Muscle of leg (tissue), 16 donors: ENCODE measurements at places on chromosomes 3 and 15.
A peak's percentile ranks its signal among the peaks of the same experiment; 100 is the strongest.

DNA sequence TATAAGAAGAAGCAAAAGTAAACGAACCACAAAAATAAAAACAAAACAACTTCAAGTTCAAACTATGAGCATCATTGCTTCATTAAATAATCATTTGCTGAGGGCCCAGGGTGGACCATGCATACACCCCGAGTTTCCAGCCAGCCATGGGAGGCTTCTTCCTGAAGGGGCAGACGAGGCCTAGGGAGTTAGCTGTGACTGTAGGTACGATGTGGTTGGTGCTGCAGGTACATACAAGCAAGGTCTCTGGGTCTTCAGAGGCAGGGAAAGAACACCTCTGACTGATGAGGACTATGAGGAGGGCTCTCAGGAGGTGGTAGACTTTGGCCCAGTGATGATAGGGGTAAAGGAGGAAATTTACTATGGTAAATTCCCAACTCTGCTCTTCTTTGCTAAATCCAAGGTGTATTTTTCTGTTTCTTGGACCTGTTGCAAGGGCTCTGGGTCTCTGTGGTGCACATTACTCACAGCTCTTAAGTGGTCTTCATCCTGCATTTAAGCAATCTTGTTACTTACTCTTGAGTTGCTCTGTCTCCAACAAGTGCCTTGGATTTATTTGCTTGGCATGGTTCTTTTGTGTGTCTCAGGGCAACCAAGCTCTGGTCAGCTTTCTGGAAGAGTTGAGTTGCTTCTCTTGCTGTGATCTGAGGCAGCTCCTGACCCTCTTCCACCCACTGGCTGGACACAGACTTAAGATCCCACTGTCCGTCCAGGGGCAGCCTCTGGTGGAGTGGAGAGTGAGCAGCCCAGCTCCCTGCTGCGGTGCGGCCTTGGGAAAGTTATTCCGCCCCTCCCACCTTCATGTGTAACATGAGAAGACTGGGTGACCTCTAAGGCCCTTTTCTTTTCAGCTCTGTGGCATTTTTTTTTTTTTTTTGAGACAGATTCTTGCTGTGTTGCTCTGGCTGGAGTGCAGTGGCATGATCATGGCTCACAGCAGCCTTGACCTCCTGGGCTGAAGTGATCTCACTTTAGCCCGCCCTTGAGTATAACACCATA is 56.1 kb upstream of the KIF23 start:
- DNase-seq = no peak

DNA sequence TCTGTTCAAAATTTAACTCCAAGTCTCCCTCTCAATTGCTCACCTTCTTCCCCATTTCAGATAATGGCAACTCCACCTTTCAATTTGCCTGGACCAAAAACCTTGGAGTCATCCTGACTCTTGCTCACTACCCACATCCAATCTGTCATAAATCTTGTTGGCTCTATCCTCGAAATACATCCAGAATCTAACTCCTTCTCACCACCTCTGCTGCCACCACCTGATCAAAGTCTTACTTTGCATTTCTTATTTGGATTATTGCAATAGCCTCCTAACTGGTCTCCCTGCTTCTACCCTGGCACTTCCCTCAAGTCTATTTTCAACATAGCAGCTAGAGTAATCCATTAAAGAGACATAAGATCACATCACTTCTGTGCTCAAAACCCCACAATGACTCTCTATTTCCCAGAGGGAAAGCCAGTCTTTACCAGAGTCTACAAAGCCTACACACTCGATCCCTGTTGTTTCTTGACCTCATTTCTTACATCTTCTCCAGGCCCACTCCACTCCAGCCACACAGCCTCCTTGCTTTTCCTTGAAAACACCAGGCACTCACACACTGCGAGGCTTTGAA is 86.6 kb downstream of the GPR156 start:
- no peak for DNase-seq

DNA sequence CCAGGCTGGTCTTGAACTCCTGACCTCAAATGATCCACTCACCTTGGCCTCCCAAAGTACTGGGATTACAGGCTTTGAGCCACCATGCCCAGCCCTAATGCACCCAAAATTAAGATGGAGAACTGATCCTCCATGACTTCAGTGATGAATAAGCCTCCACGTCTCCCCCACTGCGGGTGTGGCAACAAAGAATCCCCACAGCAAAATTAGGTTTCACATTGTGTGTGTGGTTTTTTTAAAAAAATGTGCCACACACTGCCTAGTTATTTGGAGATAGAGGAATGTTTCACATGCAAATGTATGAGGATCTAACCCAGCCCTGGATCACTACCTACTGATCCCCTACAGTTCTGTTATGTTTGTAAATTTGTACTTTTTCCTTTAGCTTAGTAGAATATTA is 17.3 kb downstream of the HDAC11 start:
- no peak for DNase-seq

GRCh38 chr15:68481321-68481720 is 49.4 kb upstream of the ITGA11 start:
- no peak for DNase-seq

- no peak for DNase-seq
These were observed 289.9 kb upstream of the RASGRP1 start for GRCh38 chr15:38854506-38854905.

DNA sequence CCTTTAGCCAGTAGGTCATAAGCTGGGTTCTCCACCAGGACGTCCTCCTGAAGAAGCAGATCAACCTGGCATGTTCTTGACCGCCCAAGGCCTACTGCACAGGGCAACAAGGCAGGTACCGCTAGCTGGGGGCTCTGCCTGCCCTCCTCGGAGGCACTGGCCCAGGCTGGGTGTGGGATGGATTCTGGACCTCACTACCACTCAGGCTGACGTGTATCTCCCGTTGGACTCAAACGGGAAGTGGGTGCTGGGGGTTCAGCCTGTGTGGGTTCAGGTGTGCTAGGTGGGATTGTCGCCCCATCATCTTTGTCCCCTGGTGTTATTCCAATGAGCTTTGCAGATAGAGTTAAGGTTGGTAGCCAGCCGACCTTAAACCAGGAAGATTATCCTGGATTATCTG is 95.0 kb upstream of the SNRPA1 start:
- DNase-seq = no peak

- peak; percentile 34 for DNase-seq
These were observed 258.0 kb upstream of the RARB start for GRCh38 chr3:25170021-25170420.

DNA sequence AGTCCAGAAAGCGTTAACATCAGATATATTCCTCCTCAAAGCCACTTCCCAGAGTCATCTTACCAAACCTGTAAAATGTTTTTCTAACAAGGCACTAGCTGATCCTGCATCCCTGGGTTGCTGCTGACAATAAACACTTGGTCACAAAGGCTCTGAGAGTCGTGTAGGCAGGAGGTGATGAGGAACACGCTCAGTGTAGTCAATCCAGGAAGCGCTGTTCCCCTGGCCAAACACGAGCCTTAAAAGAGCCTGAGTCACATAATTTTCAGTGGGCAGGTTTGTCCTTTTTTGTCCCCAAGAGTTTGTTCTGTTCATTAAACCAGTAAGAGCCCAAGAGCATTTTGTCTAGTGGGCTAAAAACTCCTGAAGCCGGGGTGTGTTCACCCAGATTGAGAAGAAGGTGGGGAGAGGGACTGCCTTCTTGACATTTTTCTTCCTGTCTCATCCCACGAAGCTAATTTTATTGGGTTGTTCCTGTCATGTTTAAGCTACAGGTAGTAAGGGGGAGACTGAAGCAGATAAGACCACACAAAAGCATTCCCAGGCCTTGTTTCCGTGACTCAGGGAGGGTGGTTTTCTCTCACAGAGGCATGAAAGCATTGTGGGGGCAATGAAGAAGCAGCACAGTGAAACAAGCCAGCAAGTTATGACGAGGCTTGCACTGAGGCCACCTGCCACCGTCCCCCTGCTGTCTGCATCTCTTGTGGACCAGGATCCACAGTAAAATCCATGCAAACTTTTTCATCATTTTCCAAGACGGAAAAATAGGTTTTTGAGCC is 73.7 kb downstream of the FOXB1 start:
- no peak for DNase-seq
